ENCODE measurements at places on chromosomes 1 and 21.

GRCh38 chr1:97245682-97246081 is 524.1 kb downstream of the PTBP2 start:
- DNase-seq, result no peak

GRCh38 chr1:219958875-219959417 is 30.6 kb upstream of the SLC30A10 start:
- DNase-seq, result no peak

GRCh38 chr1:98405581-98406074 is 255.9 kb upstream of the SNX7 start:
- DNase-seq, result no peak

DNA sequence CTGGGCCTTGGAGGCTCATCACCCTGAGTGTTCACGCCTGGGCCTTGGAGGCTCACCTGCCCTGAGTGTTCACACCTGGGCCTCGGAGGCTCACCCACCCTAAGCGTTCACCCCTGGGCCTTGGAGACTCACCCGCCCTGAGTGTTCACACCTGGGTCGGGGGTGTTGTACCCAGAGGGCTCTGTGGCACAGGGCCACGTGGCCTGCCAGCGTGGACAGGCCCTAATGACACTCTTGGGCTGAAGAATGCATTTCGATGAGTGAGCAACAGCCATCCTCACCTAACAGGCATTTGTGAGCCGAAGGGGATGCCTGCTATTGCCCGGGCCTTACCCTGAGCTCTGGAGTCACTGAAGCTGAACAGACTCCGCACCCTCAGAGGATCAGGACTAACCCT is 17.5 kb downstream of the SLC19A1 start:
- DNase-seq, result no peak

GRCh38 chr1:45880930-45881329 is 77.5 kb downstream of the MAST2 start:
- no peak for DNase-seq

- no peak for DNase-seq
These were observed 4.1 kb downstream of the S100A2 start for GRCh38 chr1:153561466-153561985.

GRCh38 chr1:27416387-27417111 is 24.1 kb downstream of the GPR3 start:
- peak; percentile 55 for DNase-seq

DNA sequence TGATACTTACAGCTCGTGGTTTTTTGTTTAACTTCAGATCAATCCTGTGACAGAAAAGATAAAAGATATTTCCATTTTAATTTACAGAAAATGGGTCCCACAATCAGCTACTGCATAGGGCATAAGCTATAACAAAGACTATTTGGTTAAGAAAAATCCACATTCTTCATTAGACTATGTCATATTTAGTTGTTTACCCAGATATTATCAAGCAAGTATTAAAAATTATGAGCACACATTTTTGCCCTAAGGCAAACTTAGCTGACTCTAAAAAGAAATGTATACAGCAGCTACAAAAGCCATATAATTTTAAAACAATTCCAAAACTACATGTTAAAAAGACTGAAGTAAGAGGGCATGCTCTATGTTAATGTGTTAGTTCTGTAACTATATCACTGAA is 18.7 kb downstream of the MEAF6 start:
- no peak for DNase-seq

- no peak for DNase-seq
These were observed 10.4 kb downstream of the PTTG1IP start for GRCh38 chr21:44862869-44863685.

DNA sequence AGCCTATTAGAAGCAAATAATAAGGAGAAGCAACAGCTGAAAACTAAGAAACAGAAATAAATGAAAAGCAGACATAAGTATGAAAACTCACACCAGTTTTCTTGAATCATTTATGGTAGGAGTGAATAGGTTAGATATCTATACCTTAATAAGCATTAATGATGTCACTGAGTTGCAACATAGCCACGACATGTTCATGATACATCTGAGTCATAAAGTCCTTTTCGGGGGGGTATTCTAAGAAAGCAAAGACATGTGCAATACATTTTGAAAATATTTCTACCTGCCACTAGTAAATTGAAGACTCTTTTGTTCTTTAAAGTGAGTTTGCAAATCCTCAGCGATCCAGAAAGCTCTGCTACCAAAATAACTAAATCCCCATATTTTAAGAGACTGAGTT is 7.2 kb downstream of the CD34 start:
- no peak for DNase-seq

DNA sequence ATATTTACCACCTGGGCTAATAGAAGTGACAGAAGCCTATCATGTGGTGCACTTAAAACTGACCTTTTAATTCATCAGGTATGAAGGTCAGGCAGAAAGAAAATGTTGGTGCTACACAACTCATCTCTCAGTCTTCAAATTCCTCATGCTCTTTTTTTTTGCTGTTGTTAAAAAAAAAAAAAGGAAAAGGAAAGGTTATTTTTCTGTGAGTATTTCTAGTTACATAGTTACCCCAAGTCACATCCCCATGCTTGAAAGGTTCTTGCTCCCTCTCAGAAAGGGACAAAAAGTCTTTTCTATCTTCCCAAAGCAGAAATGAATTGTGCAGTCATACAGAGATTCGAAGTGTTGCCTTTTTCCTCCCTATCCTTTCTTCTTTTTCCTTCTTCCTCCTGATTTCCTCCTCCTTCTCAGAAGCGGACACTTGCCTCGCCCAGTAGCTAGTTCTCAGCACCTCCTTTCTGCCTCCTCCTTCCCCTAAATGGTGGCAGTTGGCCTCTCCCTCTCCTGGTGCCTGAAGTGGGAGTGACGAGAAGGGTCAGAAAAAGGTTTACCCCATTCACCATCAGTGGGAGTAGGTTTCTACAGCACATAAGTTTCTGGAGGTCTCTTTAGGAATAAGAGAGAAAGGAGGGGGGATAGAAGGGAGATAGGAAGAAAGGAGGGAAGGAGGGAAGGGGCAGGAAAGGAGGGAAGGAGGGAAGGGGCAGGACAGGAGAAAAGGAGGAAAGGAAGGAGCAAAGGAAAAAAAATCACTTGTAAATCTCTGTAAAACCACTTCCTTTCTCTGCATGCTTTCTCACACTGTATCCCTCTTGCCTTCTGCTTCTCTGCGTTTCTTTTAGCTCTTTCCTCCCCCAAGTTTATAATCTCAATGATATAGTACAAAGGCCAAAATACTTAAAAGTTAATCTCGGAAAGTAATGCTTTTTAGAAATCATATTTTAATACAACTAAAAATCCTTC is 20.4 kb upstream of the C1orf105 start:
- DNase-seq, result no peak

GRCh38 chr1:7299994-7300393 is 471.1 kb upstream of the VAMP3 start:
- no peak for DNase-seq

DNA sequence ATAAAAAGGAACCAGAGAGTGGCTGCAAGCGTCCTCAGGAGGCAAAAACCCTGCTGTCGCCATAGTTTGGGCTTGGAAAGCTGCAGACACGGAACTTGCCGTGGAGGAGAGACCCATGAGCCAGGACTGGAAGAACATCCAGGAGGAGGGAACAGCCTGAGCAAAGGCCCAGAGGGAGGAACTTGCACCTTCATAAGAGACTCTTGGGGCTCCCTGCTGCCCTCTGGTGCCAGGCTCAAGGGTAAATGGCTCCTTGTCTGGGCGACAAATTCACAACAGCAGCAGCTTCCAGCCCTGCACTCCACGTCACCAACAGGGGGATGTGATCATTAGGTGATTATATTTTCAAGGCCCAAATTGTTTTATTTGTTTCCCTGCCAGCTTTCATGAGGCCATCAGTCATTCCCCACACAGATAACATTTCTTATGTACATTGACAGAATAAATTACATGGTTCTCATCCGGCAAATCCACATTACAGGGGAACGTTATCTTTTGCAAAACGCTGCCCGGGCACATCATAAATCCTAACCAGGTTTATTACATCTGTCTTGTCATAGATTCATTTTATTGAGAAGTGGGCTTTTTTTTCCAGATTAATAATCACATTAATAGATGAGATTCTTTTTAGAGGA is 143.0 kb upstream of the GRIK3 start:
- peak; percentile 9 for DNase-seq

- no peak for DNase-seq
These were observed 72.2 kb downstream of the SERINC2 start for GRCh38 chr1:31485166-31485565.
